ENCODE measurements at places on chromosomes 5 and 9. TPM values are rescaled to one million over a fixed set of nuclear protein-coding genes. Genes with fewer than 3 reads are reported as not detected.

Gene TLR4
- total RNA-seq, result 4.1 TPM

Gene NSMF
- total RNA-seq, result 10.4 TPM

Gene INSYN2B
- total RNA-seq, result 3.1 TPM

Gene LVRN
- total RNA-seq, result 0.28 TPM

Gene PCDHA11
- under 0.01 TPM for total RNA-seq

Gene TXNDC8
- not detected for total RNA-seq

Measured in smooth muscle cell of bladder (primary cell).